ENCODE measurements at places on chromosomes 6 and 20. TPM values are rescaled to one million over a fixed set of nuclear protein-coding genes. Genes with fewer than 3 reads are reported as not detected.

DNA sequence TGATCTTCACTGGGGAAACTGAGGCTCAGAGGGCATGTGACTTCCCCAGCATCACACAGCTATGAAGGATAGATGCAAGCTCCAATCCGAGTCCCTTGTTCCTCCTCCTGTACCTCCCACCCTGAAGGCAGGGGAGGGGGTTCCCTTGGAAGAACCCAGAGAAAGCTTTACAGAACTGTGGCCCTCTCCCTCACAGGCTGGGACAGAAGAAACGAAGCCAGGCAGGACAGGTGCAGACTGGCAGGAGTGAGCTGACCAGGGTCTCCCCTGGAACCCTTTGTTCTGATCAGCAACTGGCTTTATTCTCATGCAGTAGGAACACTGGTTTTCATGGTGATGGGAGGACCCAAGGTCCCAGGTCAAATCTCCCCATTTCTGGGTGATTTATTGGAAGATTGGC lies 90.2 kb downstream of the TMEM242 start:
- no peak overlapping the region for H3K27ac ChIP-seq
- no peak for DNase-seq
- H3K36me3 ChIP-seq = no peaks in the 10 kb centered on the region
- H3K27me3 ChIP-seq = peaks cover 19% of the 10 kb centered on the region

DNA sequence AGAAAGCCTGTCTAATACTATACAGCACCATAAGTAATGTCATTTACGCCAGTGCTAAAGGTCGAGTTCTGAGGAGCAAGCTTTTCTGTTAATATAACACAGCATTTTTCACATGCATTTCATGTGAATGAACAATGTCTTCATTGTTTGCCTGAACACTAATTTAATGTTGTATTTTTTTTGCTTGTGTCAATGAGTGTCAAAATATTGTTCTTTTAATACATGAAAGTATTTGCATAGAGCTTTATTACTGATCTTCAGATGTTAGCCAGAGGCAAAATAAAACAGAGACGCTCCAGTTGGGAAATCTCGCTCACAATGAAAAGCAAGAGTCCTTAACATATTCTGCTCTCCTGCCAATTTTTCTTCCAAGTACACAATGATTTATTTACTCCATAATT lies 151.8 kb downstream of the FOXC1 start:
- peaks cover 5% of the 10 kb centered on the region for H3K36me3 ChIP-seq
- no peaks in the 10 kb centered on the region for H3K4me1 ChIP-seq
- no peak overlapping the region for H3K4me3 ChIP-seq
- H3K27me3 ChIP-seq = no peaks in the 10 kb centered on the region
- DNase-seq = no peak

GRCh38 chr6:160678744-160679401 lies 14.8 kb upstream of the LPA start:
- H3K27me3 ChIP-seq = peaks cover 6% of the 10 kb centered on the region
- DNase-seq = no peak
- no peaks in the 10 kb centered on the region for H3K4me1 ChIP-seq
- no peaks in the 10 kb centered on the region for H3K36me3 ChIP-seq
- no peak overlapping the region for H3K4me3 ChIP-seq
- H3K27ac ChIP-seq = no peak overlapping the region

Gene SPATS1
- not detected for total RNA-seq

Gene PCK1
- total RNA-seq = not detected

All from activated CD4-positive, alpha-beta memory T cell treated with anti-CD3 and anti-CD28 coated beads for 36 hours (primary cell).